ENCODE measurements at places on chromosomes 6 and 20.

- ATAC-seq: no peak
These were observed 21.8 kb upstream of the LTV1 start for GRCh38 chr6:143821359-143821758.

GRCh38 chr20:23356203-23356602, 5.6 kb downstream of the NXT1 start:
- ATAC-seq: no peak

- no peak for ATAC-seq
These were observed 25.2 kb upstream of the PDE7B start for GRCh38 chr6:135826236-135826804.

DNA sequence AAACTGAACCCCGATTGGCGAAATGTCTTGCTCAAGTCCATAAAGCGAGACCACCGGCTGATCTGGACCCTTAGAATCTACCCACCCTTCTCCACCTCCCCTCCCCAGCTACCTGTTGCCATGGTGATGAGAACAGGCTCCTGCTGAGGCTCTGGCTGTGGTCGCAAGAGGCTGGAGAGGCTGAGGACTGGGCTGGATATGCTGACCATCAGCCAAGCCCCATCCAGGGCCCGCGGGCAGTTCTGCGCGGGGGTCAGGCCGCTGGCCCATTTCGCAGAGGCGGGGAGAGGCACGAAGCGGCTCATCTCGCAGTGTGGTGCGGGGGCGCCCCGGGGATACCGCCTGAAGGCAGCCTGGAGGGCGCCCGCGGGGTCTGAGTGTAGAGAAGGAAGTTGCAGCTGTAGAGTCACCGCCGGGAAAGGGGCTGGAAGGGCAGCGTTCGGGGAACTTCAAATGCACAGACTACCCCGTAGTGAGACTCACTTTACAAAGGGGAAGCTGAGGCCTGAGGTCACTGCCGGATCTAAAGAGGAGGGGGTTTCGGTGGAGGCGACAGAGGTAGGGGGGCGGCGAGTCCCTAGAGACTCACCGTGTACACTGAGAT, 671 bp downstream of the TAPBP start:
- peak; percentile 2 for ATAC-seq

DNA sequence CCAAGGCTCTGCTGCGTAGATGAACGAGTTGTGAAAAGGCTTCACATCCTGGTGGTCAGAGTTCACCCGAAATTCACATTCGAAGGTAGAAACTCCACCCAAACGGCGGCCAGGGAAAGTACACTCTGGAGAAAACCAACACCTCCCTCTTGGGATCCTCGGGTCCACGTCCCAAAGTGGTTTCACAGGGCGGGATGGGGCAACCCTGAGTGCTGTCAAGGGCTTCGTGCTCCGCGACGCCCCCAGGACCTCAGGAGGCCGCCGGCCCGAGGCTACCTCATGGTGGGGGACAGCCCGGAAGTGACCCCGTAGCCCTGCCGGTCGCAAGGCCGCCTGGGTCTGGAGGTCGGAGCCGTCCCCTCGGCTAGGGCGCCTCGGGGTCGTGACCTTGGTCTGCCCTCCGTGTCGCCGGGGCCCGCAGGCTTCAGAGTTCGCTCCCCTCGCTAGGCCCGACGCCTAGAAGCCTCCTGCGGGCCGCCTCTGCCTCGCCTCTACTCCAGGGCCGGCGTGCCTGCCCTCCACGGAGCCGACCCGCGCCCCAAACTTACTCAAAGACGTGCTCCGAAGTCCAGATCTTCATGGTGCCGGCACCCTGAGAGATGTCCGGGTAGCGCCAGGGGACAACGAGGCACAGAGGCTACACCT, at the start of gene PRELID3B:
TSS of gene PRELID3B (minus strand) at position 636 of the 645 bp plus-strand sequence. CDS start at position 580, 56 bp downstream.
- peak; percentile 26 for ATAC-seq

- ATAC-seq: no peak
These were observed 98.7 kb upstream of the RIPOR2 start for GRCh38 chr6:25034431-25034921.

DNA sequence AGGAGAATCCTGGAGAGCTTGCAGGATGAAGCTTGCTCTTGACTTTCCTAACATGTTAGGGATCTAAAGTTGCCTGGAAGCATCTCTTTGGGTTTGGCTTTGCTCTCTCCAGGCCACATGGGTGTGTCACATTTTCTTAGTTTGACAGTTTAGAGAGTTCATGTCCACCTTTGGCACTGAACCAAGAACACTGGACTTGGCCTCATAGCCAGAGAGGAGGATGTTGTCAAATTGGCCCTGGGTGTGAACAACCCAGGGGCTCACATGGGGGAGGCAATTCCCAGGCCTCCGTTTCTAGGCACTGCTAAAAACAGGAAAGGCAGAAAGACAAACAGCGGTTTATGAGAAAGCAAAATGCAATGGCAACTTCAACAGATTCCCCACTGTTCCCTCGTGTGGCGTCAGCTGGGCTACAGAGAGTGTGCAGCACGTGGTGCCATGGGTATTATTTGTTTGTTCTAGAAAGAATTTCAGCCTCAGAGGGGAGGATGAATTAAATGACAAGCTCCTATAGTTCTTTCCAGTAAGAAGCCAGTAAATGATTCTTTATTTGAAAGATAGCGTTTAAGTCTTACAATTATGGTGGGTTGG, 93.9 kb downstream of the CLIC5 start:
- no peak for ATAC-seq

GRCh38 chr6:151056230-151056907, 183.4 kb upstream of the AKAP12 start:
- no peak for ATAC-seq

- no peak for ATAC-seq
These were observed 54.6 kb downstream of the RIN2 start for GRCh38 chr20:19812696-19813095.

- ATAC-seq: peak; percentile 92
These were observed at the start of gene HLA-B for GRCh38 chr6:31356946-31357466. Gene HLA-B, minus strand, starts transcription at chr6:31357179. Its CDS starts 21 bp downstream, at chr6:31357158.

- no peak for ATAC-seq
These were observed 977.7 kb upstream of the SLC35B3 start for GRCh38 chr6:9412951-9413559.

GRCh38 chr6:43097502-43097901, 21.4 kb downstream of the PTK7 start:
- no peak for ATAC-seq

DNA sequence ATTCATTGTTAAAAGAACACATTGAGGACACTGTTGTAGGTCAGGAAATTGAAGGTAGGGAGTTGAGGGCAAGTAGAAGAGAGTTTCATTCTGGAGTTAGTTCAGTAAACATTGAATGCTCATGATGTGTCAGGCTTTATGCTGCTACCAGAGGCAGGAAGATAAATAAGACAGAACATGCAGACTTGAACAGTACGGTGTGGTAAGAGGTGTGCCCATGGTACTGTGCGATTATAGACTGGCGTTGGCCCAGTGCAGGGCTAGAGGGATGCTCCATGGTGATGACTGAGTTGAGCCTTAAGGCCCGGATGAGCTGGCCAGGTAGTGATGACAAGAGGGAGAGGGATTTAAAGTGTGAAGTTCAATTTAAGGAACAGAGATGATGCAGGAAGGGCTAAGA, 50.8 kb downstream of the CARMIL1 start:
- ATAC-seq: peak; percentile 60

GRCh38 chr6:4155848-4156466, 20.6 kb upstream of the ECI2 start:
- ATAC-seq: peak; percentile 89

DNA sequence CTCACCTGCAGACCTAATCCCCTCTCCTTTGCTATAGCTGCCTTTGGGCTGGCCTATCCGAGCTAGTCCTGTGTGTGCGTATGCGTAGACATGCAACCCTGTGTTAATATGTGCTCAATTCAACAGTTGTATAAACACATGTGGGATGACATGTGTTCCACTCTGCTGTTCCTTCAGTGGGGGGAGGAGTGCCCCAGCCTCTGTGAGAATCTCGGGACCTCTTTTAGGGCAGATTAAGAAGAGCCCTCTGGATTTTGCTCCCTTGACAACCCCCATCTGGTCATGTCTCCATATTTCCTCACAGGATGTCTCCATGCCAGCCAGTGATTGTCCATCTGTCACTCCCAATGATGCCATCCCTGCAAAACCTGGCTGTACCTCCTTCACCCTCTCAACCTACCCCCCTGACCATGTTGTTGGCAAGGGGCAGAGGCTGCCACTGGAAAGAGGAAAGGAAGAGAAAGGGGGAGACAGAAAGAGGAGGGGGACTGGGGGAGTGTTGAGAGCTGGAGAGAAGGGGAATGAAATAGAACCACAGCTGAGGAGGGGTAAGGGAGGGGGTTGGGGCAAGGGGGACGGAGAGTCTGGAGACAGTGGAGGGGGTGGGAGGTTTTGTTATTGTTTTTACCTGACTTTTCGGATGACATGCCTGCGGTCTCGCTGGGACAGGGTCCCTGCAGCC, 417 bp downstream of the PRRT1 start:
- ATAC-seq: no peak

DNA sequence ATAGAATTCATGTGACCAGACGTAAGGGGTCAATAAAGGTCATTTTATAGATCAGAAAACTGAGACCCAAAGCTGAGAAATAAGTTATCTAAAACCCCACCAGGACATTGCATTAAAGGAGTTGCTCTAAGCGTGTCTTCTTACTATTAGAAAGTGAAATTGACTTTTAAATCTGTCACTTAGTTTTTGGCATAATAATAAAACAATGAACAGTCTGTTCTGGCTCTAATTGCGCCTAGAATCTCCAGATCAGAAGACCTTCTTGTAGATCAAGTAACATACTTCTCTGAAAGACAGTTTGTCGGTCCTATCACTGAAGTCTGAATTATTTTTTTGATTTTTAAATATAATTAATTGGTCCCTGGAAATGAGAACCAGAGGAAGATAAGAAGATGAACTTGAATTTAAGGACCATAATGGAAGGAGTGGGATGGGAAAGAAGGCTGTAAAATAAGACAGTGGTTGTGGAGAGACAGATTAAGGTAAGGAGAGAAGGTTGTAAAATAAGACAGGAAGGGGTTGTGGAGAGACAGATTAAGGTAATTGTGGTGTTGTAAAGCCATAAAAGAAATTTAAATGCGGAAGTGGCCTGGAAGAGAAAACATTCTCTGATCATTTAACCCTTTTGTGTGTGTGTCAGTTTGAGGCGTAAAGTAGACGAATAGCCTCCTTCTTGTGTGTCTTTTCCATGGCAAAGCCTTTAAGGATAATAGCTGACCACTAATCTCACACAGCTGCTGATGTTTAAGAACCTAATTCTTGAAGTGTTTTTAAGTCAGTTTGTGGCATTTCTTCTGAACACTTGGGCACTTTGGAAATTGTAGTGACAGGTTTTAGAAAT, 20.1 kb downstream of the TOP1 start:
- no peak for ATAC-seq

GRCh38 chr6:95318137-95318536, 259.2 kb upstream of the MANEA start:
- no peak for ATAC-seq

- ATAC-seq: no peak
These were observed 93.8 kb upstream of the RNF217 start for GRCh38 chr6:124868481-124868880.

DNA sequence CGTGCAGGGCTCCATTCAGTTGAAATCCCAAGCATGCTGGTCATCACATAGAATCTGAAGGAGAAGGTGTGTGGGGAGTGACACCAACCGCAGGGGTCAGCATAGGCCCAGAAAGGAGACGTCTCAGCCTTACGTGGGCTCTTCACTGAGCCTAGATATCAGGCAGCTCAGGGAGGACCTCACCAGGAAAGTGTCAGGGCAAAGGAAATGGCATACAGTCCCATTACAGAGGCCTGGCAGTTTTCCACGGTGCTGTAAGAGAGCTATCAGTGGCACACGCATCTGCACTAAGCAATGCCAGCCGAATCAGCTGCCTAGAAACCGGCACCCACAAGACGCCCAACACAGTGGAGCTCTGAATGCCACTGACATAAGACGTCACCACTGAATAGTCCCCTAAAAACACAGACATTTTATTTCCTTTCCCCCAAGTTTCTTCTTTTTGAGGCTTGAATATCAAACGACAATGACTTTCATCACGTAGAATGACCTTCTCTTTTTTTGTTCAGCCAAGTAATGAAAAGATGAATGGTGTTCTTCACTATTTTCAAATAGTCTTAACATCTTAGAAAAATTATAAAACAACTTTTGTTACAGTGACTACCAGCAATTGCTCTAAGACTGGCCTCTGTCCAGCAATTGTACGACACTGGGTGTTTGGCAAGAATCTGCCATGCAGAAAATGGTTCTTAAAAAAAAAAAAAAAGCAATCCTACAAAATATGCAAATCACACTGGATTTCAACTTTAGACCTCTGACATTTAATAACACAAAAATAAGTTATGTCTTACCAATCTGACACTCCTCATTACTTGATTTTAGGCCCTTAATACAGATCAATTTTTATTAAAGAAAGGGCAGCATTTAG, 88.9 kb upstream of the FOXQ1 start:
- ATAC-seq: no peak

DNA sequence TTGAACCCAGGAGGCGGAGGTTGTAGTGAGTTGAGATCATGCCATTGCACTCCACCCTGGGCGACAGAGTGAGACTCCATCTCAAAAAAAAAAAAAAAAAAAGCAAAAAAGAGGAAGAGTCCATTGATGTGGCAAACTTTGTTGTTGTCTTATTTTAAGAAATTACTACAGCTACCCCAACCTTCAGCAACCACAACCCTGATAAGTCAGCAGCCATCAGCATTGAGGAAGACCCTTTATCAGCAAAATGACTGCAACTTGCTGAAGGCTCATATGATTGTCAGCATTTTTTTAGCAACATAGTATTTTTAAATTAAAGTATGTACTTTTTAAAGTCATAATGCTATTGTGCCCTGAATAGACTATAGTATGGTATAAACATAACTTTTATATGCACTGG, 48.8 kb downstream of the ZFP64 start:
- ATAC-seq: no peak

DNA sequence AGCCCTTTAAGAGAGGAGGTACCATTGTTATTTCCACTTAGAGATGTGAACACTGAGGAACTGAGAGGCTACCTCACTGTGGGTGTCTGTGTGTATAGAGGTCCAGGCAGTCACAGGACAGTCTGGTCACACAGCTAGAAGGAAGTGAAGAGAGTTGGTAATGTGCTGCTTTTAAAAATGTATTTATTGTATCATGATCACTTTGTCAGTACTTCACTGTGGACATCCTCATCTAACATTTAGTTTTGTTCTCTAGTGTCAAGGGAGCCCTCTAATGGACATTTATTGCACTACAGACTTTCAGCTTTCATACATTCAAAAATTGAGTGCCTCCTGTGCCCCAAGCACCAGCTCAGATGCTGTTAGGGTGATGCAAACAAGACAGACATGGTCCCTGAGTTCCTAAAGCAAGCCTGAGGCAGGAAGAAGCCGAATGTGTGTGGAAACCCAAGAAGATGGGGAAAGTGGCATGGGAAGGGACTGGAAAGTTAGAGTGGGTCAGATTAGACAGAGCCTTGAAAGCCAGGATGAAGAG, 123.0 kb downstream of the SLC16A10 start:
- peak; percentile 65 for ATAC-seq

DNA sequence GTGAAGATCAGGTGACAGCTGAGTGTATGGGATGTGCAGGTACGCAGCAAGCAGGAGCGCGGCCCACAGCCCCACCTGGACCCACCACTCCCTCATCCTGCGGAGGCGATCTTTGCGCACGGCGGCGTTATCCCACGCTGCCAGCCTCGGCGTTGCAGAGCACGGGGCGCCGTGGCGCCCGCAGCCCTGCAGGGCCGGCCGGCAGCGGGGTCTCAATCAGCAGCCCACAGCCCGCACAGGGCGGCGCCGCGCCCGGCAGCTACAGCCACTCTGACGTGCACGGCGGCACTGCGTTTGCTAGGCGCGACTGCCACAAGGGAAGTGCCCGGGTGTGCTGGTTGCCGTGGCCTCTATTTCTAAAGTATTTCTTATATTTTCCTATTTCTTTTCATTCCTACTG, 46.9 kb downstream of the LAMA2 start:
- no peak for ATAC-seq
